GDM1 (cell line): ENCODE measurements at places on chromosomes 2 and 18.

- DNase-seq: no peak
These were observed 1.0 kb upstream of the FAM178B start for GRCh38 chr2:96987301-96987909.

- no peak for DNase-seq
These were observed 1.3 kb upstream of the CLIP4 start for GRCh38 chr2:29113891-29114321.

GRCh38 chr2:44996356-44996755 is 12.9 kb downstream of the SIX2 start:
- DNase-seq: no peak

GRCh38 chr2:16281451-16282335 is 341.3 kb downstream of the MYCN start:
- peak; percentile 62 for DNase-seq

- DNase-seq: no peak
These were observed 66.3 kb upstream of the GLI2 start for GRCh38 chr2:120669121-120669952.

DNA sequence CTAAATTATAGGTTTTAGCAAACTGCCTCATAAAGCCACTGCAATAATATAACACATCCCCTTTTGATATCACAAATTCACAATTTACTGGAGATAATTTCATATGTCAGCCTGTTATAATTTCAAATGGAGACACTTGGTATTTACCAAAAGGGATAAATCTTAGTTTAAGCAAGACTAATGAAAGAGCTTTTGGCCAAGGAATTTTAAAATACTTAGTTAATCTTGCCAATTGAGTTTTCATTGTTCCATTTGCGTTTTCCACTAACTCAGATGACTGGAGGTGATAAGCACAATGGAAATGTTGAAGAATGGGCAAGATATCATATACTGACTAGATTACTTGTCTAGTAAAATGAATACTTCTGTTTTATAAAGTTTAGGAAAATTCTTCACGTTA is 379.3 kb upstream of the SYT4 start:
- DNase-seq: no peak

GRCh38 chr2:38526195-38526594 is 76.5 kb downstream of the HNRNPLL start:
- DNase-seq: no peak
